Heart right ventricle (tissue), 16 donors: ENCODE measurements at places on chromosomes 6 and 20. TPM values are rescaled to one million over a fixed set of nuclear protein-coding genes. Genes with fewer than 3 reads are reported as not detected.

The ARFGEF3 gene
- total RNA-seq = 5.3 TPM

GRCh38 chr20:58998656-58999055 is 8.4 kb downstream of the CTSZ start:
- no peak for DNase-seq

DNA sequence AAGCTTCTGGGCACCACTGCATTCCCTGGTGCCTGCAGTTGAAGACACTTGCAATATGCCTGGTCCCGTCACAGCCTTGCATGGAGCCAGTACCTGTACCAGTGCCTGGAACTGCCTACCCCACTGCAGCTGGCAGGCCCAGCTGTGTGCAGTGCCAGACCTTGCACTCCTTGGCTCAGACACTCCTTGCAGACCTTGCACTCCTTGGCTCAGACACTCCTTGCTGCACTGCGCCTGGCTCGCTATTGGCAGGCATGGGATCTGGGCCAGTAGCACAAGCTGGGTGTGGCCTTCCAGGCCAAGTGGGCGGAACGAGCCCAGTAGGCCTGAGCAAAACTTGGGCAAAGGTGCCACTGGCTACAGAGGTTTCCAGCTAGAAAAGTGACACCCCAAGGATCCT is 1189.1 kb downstream of the GRIK2 start:
- no peak for DNase-seq

The CFB gene
- total RNA-seq = 5.5 TPM

DNA sequence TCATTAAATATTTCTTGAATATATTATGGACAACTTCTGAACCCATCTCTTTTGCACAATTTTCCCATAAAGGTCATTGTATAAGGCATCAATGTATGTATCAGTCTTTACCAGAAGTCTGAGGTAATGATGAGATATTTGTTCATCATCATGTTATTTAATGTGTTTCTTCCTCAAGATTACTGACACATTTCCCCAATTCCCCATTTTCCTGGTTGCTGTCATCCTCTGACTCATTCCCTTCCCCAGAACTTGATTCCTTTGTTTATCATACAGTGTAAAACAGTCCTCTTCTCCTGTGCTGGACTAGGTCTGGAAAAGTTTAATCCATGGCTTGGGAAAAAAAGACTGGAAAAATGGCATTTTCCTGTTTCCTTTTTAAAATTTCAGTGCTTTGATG is 107.9 kb upstream of the FLRT3 start:
- DNase-seq = no peak

- DNase-seq = no peak
Measured at GRCh38 chr6:9040718-9041117, 605.4 kb upstream of the SLC35B3 start.

DNA sequence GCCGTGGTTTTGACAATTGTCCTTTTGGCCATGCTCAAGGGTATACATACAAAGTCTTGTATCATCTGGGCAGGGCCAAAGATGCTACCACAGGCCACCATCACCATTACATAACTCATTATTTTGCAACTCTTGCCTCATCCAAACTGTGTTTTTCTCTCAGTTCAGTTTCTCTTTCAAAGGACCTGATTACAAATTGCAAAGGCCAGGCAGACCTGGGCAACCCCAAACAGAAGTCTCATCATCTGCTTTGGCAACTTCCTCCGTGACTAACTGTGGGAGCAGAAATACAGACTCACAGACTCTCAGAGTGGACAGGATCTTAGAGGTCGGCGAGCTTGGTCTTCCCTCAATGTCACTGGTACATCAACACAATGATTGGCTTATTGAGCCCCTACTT is 117.8 kb upstream of the NEDD9 start:
- DNase-seq = no peak

The PAX1 gene
- not detected for total RNA-seq

- DNase-seq = no peak
Measured at GRCh38 chr20:4370851-4371250, 350.9 kb upstream of the PRND start.

The RNF182 gene
- not detected for total RNA-seq

GRCh38 chr6:154408891-154409500 is 52.4 kb upstream of the IPCEF1 start:
- no peak for DNase-seq

- no peak for DNase-seq
Measured at GRCh38 chr6:158972241-158973233, 27.5 kb downstream of the RSPH3 start.

DNA sequence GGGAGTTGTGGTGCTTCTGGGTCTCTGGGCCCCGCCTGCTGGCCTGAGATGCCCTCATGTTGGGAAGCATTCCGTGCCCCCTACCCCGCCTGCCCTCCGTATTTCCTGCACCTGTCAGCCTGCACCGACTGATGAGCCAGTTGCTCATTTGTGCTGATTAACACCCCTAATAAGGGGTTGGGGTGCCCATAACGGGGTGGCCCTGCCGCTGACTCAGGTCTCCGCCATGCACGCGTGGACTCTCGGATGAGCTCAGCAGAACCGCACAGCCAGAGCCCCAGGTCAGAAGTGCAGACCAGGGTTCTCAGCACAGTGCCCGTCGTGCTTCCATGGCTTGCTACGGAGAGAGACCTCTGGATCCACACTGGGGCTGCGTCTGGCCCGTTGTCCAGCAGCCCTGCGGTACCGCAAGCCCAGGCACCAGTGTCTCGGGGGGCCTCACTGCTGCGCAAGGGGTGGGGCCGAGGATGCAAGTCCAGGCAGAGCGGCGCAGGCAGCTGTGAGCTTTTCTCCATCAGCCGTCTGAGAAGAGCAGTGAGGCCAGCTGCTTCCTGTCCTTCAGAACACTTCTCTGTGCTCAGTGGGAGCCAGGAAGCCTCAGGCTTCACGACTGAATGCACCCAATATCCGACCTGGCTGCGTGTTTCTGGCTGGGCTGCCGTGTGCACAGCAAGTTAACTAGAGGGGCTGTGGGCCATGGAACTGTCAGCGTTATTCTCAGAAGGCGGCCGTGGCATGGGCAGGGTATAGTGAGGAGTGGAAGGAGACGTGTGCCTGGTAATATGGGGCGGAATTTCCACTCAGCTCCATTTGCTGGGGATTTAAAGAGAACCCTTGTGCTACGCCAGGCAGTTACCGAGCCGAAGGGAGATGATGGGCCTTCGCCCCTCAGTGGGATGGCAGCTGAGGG is 18.6 kb downstream of the MTG2 start:
- DNase-seq = no peak

The ZKSCAN3 gene
- 6.4 TPM for total RNA-seq

DNA sequence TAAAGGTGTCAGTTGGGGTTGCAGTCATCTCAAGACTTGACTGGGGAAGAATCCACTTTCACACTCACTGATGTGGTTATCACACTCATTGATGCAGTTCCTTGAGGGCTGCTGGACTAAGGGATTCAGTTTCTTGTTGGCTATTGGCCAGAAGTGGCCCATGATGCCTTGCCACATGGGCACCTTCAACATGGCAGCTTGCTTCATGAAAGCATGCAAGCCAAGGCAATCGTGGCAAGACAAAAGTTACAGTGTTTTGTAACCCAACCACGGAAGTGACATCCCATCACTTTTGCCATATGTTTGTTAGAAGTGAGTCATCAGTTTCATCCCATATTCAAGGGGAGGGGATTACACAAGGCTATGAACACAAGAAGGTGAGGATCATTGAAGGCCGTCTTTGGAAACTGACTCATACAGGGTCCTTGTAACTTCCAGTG is 3.8 kb upstream of the RANBP9 start:
- DNase-seq = no peak
